ENCODE measurements at places on chromosomes 12 and 14. TPM values are rescaled to one million over a fixed set of nuclear protein-coding genes. Genes with fewer than 3 reads are reported as not detected.

The ESRRB gene
- 0.52 TPM for total RNA-seq

DNA sequence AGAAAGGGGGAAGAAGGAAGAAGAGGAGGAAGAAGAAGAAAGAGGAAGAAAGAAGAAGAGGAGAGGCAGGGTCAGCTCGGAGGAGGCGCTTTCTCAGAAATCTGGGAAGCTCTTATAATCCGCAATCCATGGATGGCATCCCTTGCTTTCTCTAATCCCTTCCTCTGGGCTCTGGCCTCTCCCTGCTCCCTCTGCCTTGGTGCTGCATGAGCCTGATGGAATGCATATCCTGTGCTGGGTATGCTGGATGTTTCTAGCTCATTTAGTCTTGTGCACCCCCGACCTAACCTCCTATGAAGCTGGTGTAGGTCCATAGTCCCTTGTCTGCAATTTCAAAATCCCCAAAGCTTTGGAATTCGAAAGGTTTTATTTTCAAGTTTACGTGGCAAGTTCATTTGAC lies 94.2 kb upstream of the MYL2 start:
- DNase-seq: peak; percentile 32

- no peak for DNase-seq
Observed at GRCh38 chr14:51293149-51293911, 53.3 kb downstream of the TMX1 start.

The NR2C1 gene
- total RNA-seq: 31.5 TPM

GRCh38 chr12:51793201-51793600 lies 55.3 kb downstream of the FIGNL2 start:
- no peak for DNase-seq

DNA sequence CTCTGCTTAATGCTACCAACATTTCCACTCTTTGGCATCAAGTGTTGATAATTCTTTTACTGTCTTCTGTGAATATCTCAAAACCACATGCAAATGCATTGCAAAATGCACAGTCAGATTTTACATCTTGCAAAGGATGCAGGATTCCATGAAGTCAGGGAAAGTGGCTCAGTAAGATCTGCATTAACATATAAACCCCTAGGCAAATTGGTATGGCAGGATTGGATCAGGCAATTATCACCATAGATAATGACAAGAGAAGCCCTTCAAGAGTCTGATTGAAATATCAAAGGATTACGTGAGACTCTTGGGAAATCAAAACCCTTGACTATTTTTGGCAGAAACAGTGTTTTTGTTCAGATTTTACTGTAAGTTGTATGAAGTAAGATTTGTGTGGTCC lies 71.0 kb downstream of the TMTC2 start:
- no peak for DNase-seq

DNA sequence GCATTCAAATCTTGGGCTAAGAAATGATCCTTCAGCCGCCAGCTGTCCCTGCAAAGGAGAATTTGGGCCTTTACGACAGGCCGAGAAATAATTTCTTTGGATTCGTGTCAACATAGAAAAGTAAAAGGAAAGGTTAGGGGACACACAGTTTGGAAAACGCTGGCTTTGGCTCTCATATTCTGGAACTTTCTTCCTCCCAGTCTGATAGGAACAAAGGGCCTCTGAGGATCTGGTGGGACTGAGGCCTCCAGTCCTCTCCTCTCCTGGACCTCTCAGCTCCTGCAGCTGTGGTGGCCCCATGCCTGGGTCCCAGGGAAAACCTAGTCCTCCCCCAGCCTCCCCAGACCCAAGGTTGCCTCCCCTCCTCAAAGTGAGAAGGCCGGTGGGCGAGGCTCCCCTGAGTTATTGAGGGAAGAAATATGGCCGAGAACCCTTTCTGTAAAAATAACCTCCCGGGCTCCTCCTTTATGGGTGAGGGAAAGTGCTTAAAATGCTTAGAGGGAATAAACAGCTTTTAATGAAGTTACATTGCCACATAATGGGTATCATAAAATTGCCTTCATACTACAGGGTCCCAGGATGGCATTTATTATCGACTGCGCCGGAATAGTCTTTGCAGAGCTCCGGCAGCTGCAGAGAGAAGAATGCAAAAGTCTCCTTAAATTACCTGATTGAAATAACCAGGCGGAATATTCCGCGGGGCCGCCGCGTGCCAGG lies 188.3 kb downstream of the PHETA1 start:
- no peak for DNase-seq

The TAS2R42 gene
- not detected for total RNA-seq
